ENCODE measurements at places on chromosomes 16 and 17.

GRCh38 chr17:20122254-20122879, 113.2 kb downstream of the SPECC1 start:
- DNase-seq, result no peak

- no peak for DNase-seq
These were observed 219.3 kb downstream of the SPECC1 start for GRCh38 chr17:20228410-20228809.

DNA sequence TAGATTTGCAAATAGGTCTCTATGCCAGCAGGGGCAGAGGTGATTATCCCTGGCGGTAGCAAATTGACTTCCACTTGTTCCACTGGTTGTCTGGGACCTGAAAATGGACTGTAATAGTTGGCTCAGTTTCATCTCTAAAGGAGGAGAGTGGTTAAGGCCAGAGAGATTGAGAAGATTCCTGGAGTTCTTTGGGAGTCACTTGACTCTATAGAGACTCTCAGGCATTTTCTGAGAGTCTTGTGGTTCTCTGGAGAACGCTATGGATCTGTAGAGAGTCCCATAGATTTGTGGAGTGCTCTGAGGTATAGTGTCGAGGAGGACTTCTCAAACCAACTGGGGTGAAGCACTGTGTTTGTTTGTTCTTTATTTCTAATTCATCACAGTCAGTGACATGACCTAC, 8.9 kb upstream of the PMP22 start:
- DNase-seq, result no peak

DNA sequence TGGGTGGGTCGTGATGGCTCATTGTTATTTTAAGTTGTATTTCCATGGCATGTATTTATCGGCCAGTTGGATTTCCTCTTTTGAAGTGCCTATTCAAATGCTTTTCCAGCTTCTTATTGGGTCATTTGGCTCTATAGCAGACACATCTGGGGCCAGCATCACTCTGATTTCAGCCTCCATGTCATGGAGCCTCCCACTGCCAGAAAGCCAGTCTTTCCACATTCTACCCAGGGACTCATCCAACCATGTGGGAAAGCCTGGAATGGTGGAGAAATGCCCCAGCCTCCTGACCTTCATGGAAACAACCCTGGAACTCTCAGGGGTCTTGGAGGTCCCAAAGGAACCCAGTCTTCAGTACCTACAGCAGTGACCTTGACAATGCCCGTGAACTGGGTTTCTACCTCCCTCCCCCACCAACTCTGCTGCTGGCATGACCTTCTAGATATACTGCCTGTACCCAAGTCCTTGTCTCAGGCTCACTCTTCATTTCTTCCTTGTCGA, 33.8 kb upstream of the ADGRG1 start:
- DNase-seq, result no peak

DNA sequence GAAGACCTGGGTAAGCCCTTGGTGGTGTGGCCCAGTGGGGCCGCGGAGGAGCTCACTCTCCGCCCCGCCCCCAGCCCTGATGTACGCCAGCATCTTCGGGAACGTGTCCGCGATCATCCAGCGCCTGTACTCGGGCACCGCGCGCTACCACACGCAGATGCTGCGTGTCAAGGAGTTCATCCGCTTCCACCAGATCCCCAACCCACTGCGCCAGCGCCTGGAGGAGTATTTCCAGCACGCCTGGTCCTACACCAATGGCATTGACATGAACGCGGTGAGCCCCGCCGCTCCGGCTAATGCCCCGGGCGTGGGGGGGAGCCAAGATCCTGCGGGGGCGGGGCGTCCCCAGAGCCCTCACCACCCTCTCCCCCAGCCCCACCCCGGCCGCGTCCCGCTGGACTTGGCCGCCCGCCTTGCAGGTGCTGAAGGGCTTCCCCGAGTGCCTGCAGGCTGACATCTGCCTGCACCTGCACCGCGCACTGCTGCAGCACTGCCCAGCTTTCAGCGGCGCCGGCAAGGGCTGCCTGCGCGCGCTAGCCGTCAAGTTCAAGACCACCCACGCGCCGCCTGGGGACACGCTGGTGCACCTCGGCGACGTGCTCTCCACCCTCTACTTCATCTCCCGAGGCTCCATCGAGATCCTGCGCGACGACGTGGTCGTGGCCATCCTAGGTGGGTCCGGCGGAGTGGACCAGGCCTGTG, 12.1 kb upstream of the DCAF7 start:
- no peak for DNase-seq

DNA sequence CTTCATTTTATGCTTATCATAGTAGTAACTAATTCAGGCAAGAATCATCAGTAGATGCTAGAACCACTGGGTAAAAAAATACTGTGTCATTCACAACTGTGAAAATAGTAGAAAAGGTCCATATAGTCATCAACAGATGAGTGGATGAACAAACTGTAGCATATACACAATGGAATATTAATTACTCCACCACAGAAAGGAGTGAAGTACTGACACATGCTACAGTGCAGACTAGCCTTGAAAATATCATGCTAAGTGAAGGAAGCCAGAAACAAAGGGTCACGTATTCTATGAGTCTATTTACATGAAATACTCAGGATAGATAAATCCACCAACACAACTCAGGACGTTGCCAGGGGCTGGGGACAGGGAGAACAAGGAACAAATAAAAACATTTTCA, 13.3 kb downstream of the USP22 start:
- no peak for DNase-seq

- DNase-seq, result no peak
These were observed 162.2 kb downstream of the COPRS start for GRCh38 chr17:31696703-31697325.

DNA sequence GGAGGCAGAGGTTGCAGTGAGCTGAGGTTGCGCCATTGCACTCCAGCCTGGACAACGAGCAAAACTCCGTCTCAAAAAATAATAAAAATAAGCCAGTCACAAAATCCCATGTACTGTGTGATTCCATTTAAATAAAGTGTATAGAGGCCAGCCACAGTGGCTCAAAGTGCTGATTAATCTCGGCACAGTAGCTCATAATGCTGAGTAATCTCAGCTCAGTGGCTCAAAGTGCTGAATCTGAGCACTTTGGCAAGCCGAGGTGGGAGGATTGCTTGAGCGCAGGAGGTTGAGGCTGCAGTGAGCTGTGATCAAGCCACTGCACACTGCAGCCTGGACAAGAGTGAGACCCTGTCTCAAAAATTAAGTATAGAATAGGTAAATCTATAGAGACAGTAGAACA, 4.9 kb downstream of the TMED6 start:
- DNase-seq, result no peak

GRCh38 chr17:57626520-57627210, 118.4 kb downstream of the CCDC182 start:
- DNase-seq, result no peak

- no peak for DNase-seq
These were observed 1.2 kb upstream of the STARD3 start for GRCh38 chr17:39635614-39636176.

DNA sequence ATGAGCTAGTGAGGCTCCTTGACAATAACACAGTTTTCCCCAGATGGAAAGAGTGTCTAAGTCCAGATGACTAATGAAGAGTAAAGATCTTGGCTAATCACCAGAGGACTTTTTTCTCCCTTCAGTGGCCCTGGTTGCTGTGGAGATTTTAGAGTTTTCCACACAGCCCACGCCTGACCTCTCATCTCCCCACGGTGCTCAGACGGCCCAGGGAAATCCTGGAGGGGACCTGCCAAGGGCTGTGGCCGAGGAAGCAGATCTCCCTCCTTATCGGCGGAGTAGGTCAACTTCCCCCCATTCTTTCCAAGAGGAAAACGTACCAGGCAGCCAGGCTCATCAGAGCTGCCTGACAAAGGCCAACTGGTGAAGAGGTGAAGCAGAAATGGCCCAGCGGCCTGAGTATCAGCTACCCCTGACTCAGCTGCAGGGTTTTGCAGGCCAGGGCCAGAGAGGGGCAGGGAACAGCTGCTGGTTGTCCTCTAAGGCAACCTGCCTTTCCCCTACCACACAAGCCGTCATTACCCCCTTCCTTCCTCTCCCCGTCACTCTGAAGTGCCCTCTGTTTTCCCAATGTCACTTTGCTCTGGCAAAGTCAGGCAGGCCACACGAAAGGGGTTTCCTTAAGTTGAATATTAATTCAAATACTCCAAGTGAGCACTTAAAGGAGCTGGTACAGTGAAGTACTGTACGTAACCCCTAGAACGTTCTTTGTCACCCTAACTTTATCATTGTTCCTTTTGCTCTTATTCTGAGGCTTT, 140.2 kb upstream of the ADAMTS18 start:
- no peak for DNase-seq

GRCh38 chr16:4323845-4324488, 8.1 kb downstream of the GLIS2 start:
- no peak for DNase-seq

DNA sequence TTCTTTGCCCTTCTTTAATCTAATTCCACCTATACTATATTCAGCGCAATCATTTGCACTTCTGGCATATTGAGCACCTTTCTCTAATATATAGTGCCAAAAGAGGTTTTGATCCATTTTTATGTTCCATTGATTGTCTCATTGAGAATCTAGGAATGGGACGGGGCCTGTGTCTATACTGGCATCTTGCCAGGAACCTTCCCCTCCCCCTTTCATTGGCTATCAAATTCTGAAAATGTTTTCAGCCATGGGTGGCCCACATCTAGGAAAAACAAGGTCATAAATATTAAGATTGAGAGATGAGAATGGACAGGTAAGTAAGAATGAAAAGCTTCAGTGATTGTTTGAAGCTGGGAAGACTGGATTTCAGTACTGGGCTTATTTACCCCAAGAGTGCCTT, 159.9 kb downstream of the FTO start:
- no peak for DNase-seq

GRCh38 chr16:87709677-87710076, 56.1 kb downstream of the KLHDC4 start:
- no peak for DNase-seq

DNA sequence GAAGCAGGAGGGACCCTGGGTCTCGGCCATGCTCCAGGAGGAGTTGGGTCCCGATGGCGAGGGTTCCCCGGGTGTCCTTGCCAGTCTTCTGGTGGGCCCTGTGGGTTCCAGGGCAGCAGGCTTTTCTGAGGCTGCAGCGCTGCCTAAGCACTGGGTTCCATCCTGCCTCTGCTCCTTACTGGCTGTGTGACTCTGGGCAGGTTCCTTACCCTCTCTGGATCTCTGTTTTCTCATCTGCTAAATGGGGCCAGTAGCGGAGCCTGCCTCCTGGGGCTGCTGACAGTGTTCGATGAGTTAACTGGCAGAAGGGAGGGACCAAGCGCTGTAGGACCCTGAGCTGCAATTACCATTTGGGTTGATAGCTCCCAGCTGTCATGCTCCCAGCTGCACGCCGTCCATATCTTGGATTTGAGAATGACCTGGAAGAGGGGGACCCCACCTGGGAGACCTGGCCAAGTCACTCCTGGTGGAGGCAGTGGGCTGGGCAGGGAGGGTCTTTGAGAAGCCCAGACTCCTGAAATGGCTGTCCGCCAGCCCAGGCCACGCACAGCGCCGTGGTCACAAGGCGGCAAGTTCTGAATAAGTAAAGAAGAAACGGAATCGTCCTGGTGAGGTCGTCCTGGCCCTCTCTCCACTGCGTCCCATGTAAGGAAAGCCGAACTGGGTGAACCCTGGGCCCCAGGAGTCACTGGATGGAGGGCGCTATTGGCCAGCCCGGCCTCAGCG, 47.2 kb upstream of the GSE1 start:
- DNase-seq, result no peak

DNA sequence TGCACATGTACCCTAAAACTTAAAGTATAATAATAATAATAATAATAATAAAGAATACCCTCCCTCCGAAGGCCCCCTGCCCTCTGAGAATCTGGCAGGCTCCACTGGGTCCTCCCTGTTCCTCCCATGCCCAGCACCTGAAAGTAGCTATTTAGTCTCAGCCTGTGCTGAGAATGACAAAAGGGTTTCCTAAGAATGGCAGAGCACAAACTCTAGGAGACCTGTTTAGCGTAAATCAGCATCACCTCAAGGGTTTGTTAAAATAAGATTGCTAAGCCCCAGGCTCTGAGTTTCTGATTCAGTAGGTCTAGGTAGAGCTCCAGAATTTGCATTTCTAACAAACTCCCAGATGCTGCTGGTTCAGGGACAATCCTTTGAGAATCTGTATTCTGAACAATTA, 606.8 kb upstream of the CDH11 start:
- no peak for DNase-seq

- DNase-seq, result no peak
These were observed 78.3 kb downstream of the TANGO6 start for GRCh38 chr16:68921637-68922036.

DNA sequence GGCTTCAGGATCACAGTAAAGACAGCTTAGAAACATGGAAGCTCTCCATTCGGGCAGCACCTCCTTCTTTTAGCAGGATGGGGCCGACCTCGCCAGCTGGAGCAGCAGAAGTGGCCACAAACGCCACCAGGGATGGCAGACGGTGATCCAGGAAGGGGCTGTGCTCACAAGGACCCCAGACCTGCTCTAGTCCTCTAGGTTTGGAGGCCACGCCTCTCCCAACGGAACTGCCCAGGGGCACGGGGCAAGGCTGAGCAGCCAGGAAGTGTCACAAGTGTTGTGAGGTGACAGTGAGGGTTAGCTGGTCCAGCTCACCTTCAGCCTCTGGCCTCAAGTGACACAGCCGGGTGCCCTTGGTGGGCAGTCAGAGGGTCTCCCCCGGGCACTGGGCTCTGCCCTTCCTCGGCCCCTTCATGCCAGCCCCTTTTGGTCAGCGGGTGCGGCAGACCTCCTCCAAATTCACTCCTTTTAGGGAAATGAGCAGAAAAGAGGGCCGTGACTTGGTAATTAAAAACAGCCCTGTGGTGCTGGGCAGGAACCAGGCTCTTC, 20.4 kb downstream of the CEP295NL start:
- DNase-seq, result peak; percentile 51

- DNase-seq, result no peak
These were observed 64.3 kb downstream of the PRMT7 start for GRCh38 chr16:68374961-68375660.

- DNase-seq, result no peak
These were observed 10.4 kb upstream of the DYNLL2 start for GRCh38 chr17:58072862-58073261.

DNA sequence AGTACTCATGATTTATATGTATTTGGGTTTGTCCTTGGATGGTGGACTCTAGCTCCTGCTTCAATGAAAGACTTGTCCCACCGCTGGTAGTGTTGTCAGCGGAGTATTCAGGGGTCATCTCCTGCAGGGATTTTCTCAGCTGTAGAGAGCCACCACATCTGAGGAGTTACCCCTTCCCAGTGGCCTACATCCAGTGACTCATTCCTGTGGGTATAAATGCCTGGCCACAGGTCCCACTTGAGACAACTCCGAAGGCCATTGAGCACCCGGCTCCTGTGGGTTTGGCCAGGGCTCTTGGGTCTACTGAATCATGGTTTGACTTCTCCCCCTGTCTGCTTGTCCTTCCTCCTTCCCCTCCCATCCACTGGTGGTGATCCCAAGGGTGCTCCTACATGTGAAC, 34.6 kb upstream of the WSB1 start:
- no peak for DNase-seq
